Ammon's horn (tissue), 1 donor: ENCODE measurements at places on chromosomes 7 and 10.
A peak's percentile ranks its signal among the peaks of the same experiment; 100 is the strongest.

- peak; percentile 61 for DNase-seq
These were observed 26.8 kb downstream of the VOPP1 start for GRCh38 chr7:55545496-55545895.

GRCh38 chr10:12177642-12178041 lies 18.0 kb downstream of the NUDT5 start:
- DNase-seq, result no peak

DNA sequence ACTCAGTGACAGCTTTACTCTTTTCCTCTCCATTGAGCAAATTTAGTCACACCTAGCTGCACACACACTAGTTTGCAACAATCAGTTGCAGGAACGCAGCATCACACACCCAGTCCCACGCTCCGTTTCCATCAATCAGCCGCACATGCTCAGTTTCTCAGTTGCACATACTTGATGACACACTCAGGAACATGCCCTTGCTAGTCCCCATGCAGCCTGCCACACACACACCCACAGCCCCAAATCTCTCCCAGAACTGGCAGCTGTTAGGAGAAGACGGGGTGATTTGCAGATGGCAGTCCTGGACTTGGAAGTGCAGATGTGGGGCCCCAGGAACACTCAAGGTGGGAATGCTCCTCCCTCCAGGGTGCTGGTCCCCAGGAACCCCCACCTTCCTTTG lies 7.7 kb downstream of the LBX1 start:
- no peak for DNase-seq

DNA sequence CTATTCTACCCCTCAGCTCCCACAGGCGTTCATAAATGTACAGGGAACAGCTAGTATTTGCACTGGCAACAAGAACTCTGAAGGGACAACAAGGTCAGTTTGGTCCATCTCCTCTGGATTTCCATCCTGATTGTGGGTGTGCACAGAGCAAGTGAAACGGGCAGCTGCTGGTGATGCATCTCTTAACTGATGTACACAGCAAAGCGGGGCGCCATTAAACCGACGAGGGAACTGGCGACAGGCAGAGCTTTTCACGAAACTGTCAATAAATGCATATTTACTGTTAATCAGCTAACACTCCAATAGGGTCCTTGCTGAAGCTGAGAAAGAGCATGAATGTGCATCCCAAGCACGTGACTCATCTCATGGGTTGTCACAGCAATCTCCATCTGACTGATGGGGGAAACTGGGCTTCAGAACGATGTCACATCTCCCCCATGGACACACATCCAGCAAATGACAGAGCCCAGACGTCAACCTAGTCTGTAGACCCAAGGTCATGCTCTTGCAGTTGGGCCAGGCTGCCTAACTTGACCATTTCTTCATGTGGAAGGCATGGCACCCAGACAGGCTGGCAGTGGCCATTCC lies 54.2 kb downstream of the FAM53B start:
- DNase-seq, result no peak

GRCh38 chr7:47908720-47909119 lies 39.5 kb downstream of the PKD1L1 start:
- DNase-seq, result no peak

- no peak for DNase-seq
These were observed 146.0 kb downstream of the FANK1 start for GRCh38 chr10:126042354-126042753.
